Right lobe of liver (tissue), 6 donors: ENCODE measurements at places on chromosomes 4 and X.

GRCh38 chr4:24063731-24064130 lies 173.9 kb upstream of the PPARGC1A start:
- H3K27ac ChIP-seq: no peak overlapping the region
- no peaks in the 10 kb centered on the region for H3K27me3 ChIP-seq
- no peak for DNase-seq
- no peaks in the 10 kb centered on the region for H3K4me1 ChIP-seq

DNA sequence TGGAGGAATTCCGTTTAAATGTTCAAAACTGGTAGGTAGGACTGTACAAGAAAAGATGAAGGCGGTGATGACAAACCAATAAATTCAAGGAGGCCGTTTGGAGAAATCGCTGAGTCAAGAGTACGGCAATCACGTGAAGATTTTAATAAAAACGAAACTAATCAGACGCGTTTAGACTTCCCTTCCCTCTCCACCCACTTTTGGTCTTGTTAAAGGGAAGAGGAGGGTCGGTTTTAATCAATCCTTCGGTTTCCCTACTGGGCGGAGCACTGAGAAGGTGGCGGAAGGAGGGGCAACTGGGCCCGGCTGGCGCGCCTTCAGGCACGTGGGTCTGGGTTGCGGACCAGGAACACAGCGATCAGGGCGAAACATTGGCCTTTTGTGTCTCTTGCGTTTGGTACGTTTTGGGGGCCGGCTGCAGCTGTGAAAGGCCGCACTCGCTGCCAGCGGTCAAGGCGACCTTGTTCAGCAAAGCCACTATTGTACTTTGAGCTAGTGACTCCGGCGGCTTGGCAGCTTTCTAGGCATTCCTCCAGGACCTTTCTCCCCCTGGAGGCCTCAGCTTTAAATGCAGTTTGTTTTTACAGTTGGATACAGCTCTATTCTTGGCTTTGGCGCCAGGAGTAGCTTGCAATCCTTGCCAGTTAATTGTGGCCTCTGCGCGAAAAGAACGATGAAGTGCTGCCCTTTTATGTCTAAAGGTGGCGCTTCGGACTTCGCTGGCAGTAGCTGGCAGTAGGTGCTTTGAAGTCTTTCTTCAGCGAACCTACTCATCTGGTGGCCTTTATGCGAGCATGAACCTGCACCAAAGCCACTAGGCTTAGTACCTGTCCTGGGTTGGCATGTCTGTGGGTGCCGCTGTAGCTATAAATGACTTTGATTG lies 16.8 kb upstream of the LAMP2 start:
- H3K36me3 ChIP-seq: no peaks in the 10 kb centered on the region
- peak overlapping the region; percentile 49 for H3K4me3 ChIP-seq
- peak overlapping the region; percentile 72 for H3K27ac ChIP-seq
- no peaks in the 10 kb centered on the region for H3K27me3 ChIP-seq
- DNase-seq: peak; percentile 85

DNA sequence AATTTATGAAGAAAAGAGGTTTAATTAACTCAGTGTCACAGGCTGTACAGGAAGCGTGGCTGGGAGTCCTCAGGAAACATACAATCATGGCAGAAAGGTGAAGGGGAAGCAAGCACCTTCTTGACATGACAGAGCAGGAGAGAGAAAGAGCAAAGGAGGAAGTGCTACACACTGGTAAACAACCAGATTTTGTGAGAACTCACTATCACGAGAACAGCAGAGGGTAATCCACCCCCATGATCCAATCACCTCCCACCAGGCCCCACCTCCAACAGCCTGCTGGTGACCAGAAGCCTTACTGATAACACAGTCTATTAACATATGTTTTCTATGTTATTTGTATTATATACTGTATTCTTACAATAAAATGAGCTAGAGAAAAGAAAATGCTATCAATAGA lies 254.8 kb downstream of the PCDH10 start:
- DNase-seq: no peak
- H3K4me1 ChIP-seq: no peaks in the 10 kb centered on the region
- no peak overlapping the region for H3K4me3 ChIP-seq
- no peaks in the 10 kb centered on the region for H3K27me3 ChIP-seq
- no peaks in the 10 kb centered on the region for H3K36me3 ChIP-seq

GRCh38 chr4:6889101-6889735 lies 20.4 kb upstream of the TBC1D14 start:
- no peak for DNase-seq
- no peaks in the 10 kb centered on the region for H3K27me3 ChIP-seq
- no peak overlapping the region for H3K4me3 ChIP-seq
- H3K36me3 ChIP-seq: no peaks in the 10 kb centered on the region
- H3K27ac ChIP-seq: no peak overlapping the region

DNA sequence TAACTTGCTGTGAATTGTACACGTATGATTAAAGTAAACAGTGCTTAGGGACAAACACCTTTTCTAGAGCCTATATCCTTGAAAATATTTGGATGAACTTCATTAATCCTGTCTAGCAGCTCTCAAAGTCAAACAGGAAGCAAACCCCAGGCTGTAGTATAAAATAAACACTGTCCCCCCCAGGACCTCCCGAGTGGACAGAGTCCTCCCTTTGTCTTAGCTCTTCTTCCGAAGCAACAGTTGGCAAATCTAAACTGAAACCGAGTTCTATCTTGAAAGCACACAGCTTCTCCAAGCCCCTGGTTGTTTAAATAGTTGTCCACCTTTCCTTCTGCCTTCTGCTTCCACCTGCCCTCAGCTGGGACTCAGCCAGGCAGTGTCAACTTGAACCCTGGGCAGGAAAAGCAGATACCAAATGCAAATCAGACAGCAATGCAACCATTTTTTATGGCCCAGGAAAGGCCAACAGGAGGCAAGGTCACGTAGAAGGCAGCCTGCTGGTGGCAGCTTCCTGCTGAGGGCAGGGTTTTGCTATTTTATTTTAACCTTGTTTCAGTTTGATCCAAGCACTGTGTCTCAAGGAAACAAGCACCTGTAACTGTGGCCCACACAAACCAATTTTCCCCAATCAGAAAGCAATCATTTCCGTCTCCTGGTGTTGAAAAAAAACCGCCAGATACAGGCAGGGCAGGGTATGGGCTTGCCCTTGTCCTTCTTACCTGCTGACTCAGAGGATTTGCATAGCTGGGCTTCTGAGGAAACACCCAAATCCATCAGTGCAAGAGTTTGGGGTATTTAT lies 110.3 kb upstream of the KIT start:
- no peak overlapping the region for H3K4me3 ChIP-seq
- no peaks in the 10 kb centered on the region for H3K36me3 ChIP-seq
- no peaks in the 10 kb centered on the region for H3K4me1 ChIP-seq
- DNase-seq: no peak

- no peaks in the 10 kb centered on the region for H3K4me1 ChIP-seq
- H3K27ac ChIP-seq: no peak overlapping the region
- H3K4me3 ChIP-seq: no peak overlapping the region
- no peaks in the 10 kb centered on the region for H3K36me3 ChIP-seq
Observed at GRCh38 chr4:175934506-175934905, 122.4 kb upstream of the GPM6A start.

GRCh38 chr4:148944136-148944838 lies 502.1 kb upstream of the NR3C2 start:
- no peaks in the 10 kb centered on the region for H3K27me3 ChIP-seq
- DNase-seq: no peak
- no peaks in the 10 kb centered on the region for H3K36me3 ChIP-seq
- no peaks in the 10 kb centered on the region for H3K4me1 ChIP-seq

DNA sequence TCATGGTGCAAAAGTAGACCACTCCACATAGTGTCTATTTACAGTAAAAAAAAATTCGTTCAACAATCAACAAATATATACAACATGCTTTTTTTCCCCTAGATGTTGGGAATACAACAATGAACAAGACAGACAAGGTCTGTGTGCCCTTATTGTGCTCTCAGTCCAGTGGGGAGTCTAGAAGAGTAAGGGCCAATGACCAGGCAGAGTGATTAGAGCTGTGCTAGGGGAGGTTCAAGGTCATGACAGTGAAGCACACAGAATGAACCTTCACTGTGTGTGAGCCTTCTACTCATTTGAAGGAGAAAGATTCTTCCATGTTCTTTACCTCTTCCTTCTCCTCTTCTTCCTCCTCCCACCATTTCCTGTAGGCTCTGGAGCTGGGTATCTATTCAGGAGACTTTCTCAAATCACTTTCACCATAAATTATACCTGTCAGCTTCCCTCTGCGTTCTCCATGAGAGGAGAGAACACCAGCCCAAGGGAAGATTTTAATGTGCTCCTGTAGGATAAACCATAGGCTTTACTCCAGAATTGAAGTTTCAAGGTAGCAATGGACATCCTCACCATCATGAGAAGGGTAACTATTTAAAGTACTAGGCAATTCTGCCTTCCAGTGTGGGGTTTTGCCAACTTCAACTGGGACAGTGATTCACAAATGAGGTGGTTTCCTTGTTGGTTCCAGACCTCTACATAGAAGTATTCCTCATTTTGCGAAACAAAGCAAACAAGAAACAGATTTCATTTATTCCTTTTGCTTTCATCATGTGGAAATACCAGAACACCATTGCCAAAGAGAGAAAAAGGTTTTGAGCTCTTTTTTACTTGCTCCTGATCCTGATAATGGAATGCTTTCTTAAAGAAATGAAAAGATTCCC lies 246.9 kb upstream of the GPC4 start:
- no peak overlapping the region for H3K27ac ChIP-seq
- no peaks in the 10 kb centered on the region for H3K36me3 ChIP-seq
- no peak for DNase-seq
- no peak overlapping the region for H3K4me3 ChIP-seq
- no peaks in the 10 kb centered on the region for H3K27me3 ChIP-seq

DNA sequence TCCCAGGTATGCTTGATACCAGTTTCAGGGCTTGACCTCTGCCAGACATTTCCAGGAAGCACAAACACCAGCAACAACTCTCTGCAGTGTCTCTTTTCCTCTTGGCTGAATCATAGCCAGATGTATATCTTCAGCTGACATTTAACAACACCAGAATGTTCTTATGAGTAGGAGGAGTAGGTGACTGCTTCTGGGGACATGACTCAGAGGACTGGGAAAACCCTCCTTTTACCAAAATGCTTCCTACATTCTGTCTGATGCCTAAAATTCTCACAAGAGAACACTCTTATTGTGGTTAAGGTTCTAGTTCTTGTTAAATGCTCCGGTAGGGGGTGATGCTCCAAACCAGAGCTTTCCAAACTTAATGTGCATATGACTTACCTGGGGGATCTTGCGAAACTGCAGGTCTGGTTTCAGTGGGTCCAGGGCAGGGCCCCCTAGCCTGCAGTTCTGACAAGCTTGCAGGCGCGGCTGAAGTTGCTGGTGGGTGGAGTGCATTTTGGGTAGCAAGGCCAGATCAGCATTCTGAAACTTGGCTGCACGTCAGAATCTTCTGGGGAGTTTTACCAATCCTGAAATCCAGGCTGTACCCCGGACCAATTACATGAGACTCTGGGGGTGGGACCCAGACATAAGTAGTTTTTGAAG lies 329.3 kb upstream of the RPS6KA3 start:
- no peak overlapping the region for H3K4me3 ChIP-seq
- H3K27ac ChIP-seq: no peak overlapping the region
- H3K4me1 ChIP-seq: no peaks in the 10 kb centered on the region
- H3K27me3 ChIP-seq: no peaks in the 10 kb centered on the region
- no peak for DNase-seq

DNA sequence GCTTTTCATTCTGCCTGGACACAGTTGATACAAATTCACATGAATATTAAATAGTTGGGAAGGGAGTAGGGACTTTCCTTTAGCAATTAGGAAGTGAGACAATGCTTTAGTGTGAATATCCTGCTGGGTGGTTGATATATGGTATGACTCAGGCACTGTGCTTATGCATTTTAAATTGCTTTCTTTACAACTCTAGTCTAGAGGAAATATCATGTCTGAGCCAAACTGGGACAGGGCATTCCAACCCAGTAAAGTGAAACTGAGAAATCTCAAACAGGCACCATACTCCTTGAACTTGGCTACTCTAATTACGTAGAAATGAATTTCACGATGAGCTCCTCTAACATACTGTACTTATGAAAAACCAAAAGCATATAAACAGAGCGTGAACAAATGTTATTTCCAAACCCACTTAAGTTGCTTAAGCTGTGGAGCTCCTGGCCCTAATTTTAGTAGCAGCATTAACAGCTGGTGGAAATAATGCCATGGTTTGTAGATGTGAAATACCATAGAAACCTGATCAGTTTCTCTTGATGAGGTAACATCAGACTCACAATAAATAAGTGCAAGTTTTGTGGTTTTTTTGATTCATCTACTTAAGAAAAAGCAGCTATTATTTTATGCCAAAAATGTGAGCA lies 242.9 kb upstream of the GK2 start:
- H3K27me3 ChIP-seq: no peaks in the 10 kb centered on the region
- H3K36me3 ChIP-seq: no peaks in the 10 kb centered on the region
- no peak overlapping the region for H3K27ac ChIP-seq
- DNase-seq: no peak

- no peaks in the 10 kb centered on the region for H3K4me1 ChIP-seq
- H3K4me3 ChIP-seq: no peak overlapping the region
- no peak for DNase-seq
- no peaks in the 10 kb centered on the region for H3K36me3 ChIP-seq
Observed at GRCh38 chr4:134215620-134216344, 14.2 kb upstream of the PABPC4L start.
